ENCODE measurements at places on chromosomes 3 and 15.

- DNase-seq = no peak
Observed at GRCh38 chr15:38130740-38131498, 121.7 kb upstream of the SPRED1 start.

DNA sequence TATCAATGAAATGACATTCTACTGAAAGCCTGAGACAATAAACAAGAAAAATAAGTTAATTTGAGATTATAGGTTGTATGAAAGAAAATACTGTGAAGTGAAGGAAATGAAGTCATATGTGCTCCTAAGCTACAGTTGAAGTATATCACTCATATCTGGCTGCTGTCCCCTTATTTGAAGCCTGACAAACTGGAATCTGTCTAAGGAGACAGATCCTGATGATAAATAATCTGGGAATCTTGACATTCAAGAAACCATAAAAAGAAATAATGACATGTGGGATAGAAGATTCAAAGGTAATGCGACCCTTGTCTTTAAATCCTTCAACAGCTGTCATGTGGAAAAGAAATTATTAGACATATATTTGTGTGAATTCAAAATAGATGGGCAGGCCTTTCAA, 424.5 kb upstream of the LMCD1 start:
- no peak for DNase-seq

- DNase-seq = no peak
Observed at GRCh38 chr3:23422517-23422851, 219.4 kb downstream of the UBE2E2 start.

- no peak for DNase-seq
Observed at GRCh38 chr15:34079904-34080303, 21.8 kb downstream of the EMC7 start.

DNA sequence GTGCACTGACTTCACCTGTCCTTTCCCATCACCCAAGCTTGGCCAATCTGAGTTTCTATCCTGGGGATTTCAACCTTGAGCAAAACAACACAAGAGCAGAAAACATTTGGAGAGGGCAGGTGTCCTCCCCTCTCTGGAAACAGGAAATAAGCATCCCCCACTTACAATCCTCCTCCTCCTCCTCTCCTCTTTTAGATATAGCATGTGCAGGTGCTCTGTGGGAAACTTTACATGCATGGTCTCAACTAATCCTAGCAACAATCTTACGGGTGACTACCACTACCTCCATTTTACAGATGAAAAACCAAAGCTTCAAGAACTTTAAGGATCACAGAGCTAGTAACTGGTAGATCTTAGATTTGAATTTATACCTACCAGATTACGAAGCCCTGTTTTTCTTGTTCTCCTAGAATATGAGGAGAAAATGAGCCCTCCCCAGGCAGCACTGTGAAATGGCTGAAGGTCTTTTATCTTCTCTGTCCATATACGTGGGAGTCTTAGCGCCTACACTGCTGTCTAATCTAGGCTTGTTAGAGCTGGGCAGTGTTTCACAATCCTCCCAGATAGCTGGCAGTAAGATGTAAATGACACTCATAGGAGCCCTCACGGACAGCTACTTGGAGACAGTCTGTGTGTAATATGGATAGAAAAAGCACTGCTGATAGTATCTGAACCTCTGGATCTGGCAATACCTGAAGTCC, 301.2 kb upstream of the PROK2 start:
- DNase-seq = no peak

DNA sequence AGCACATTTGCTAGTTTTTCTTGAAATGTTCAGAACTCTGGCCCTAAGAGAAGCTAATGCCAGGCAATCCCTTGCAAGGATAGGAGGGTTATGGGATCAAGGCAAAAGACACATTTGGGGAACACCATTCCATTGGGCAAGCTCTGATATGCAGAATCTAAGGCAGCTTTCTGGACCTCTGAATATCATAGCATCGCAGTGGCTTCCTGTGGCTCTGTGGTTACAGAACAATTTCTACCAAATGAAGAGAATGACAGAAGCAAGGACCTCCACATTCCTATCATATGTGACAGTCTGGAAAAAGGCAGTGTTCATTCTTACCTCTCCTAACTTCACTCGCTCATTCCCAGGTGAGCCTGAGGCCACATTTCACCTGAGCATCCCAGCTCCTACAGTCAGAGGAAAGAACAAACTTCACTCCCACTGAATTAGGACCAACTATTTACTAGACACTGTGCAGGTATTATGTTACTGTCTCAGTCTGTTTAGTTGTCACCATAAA, 836.1 kb upstream of the CFAP20DC start:
- no peak for DNase-seq

- DNase-seq = peak; percentile 69
Observed at GRCh38 chr3:183385698-183386613, 42.5 kb downstream of the MCF2L2 start.

DNA sequence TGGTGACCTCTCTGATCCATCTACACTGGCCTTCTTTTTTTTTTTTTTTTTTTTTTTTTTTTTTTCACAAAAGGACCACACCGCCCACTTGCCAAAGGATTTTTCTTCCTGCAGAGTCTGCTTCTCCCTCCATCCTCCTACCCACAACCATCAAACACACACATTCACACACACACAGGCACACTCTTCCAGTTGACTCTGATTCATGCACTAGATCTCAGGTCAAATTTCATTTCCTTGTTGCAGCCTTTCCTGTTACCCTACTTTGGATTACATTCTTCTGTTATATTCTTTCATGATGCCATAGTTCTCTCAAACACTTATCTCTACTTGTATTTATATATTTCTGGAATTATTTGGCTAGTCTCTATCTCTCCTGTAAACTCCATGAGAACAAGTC, 133.9 kb downstream of the STAC start:
- no peak for DNase-seq

DNA sequence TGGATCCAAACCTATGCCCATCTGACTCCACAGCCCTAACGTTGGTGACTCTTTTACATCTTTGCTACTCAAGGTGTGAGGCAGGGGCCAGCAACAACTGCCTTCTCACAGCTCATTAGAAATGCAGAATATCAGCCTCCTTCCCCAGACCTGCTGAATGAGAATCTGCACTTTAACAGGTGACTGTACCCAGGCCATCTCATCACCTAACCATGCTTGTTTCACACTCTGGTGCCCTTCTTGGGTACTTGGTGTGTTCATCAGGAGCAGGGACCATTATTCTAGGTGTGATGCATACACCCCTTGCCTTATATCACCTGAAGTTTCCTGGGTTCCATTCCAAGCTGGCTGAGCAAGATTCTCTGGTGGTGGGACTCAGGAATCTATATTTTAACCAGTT, 196.3 kb upstream of the LMCD1 start:
- no peak for DNase-seq

DNA sequence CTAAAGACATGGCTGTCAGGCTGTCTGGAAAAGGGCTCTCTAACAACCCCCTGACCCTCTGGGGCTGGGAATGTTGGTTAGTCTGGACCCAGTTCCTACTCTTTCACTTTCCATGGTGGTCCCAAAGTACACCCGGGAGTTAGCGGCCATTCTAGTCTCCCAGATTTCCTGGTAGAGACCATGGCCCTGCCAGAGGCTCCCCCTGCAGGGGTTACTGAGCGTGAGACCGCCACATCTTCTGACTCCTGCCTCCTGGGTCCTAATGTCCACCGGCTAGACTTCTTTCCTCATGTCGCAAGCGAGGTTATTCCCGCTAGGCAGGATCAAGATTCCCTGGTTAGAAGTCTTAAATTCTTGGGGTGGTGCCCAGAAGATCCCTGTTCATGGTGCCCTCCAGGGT, 540.0 kb upstream of the ROBO1 start:
- DNase-seq = no peak

- DNase-seq = no peak
Observed at GRCh38 chr15:99721104-99721778, 12.0 kb downstream of the LYSMD4 start.

DNA sequence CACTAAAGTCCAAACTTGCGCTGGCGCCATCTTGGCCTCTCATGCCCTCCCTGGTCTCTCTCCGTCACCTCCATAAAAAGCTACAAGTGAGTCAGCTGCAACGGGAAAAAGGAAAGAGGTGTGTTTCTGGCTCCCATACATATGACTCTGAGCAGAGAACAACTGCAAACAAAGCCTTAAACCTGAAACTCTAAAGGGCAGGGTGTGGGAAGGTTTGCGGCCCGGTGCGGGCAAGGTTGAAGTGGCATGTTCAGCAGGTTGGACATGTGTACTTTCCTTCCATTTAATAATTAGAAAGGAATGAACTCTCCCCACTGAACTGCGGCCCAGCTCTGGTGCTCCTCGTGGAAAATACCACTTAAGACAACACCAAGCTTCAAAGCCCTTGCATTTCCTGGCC, 59.0 kb upstream of the PPARG start:
- no peak for DNase-seq

GRCh38 chr3:43542328-43543043, 79.3 kb downstream of the ANO10 start:
- no peak for DNase-seq

GRCh38 chr15:33584797-33585196, 274.0 kb downstream of the RYR3 start:
- no peak for DNase-seq

- no peak for DNase-seq
Observed at GRCh38 chr15:45523166-45523460, 558 bp upstream of the SLC30A4 start.

GRCh38 chr3:14824646-14825045, 5.9 kb downstream of the FGD5 start:
- DNase-seq = no peak

DNA sequence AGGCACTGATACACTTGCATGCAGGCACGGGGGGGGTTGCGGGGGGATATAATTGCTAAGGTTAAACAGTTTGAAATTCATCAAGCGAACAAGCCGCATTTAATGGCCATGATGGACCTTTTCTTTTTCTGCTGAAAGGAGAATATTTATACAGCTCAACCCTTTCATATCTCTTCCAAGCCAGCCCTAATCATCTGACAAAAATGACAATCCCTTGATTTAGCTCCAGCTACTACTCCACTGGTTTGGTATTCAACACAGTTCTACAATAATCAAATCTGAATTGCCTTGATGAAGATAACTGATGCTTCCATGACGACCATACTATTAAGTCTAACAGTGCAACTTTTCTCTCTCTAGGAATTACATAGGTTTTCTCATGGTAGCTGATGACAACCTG, 374.9 kb downstream of the PLCL2 start:
- no peak for DNase-seq

DNA sequence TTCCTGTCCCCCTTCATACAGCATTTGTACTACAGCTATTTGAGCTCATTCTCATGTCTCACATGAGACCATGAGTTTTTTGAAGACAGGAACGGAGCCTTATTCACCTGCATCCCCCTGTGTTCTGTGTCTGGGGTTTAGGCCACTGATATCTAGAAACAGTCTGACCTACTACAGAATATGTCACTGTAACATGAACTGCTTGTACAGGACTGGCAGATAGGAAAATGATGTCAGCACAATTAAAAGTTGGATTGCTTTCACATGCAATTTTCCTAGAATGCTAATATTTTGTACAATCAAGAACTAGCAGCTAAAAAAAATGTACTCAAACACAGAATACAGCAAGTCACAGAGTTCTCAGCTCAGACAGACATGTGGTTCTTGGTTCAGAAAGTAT, 90.8 kb upstream of the FGF12 start:
- DNase-seq = no peak

DNA sequence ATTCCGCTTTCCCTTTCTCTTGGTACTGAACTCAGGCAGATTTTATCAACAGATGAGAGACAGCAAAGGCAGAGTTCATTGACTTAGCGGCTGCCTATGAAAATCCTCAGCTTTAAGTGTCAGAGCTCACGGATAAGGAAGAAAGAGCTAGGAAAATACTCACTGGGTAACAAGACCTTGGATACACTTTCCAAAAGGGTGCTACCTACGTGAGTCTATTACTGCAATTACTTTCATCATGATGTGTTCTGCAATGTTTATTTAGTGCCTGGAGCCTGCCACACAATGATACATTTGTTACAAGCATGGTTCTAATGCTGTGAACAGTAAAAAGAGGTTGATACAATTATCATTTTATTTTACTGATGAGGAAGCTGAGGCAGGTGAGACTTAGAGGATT, 177.5 kb downstream of the GRM7 start:
- no peak for DNase-seq

DNA sequence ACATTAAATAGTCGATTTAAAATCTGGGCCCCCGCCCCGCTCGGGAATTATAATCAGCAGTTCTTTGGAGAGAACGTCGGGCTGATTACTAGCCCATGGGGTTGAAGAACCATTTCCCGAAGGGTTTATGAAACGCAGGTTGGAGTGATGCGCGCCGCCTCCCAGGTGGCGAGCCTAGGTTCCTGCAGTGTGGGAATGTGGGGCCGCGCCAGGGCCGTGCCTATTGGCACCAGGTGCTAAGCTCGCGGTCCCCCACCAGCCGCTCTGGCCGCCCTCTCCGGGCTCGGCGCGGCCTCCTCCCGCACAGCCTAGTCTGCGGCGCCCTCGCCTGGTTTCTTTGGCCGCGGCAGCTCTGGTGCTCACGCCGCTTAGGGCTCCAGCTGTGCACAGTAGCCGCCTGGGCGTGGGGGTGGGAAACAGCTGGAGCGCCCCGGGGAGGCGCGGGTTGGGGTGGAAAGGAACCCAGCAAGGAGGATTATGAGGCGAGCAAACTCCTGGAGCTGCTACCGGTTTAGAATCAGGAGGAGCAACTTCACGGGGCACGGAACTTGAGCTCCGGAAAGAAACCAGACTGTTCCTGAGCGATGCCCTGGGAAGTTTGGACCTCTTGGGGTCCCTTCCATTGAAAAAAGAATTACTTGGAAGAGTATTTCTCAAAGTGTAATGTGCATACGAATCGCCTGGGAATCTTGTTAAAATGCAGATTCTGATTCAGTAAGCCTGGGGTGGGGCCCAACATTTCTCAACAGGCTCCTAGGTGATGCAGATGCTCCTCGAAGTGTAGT, 5.6 kb upstream of the MECOM start:
- peak; percentile 22 for DNase-seq

GRCh38 chr3:149435996-149436885, 38.3 kb upstream of the TM4SF4 start:
- no peak for DNase-seq

DNA sequence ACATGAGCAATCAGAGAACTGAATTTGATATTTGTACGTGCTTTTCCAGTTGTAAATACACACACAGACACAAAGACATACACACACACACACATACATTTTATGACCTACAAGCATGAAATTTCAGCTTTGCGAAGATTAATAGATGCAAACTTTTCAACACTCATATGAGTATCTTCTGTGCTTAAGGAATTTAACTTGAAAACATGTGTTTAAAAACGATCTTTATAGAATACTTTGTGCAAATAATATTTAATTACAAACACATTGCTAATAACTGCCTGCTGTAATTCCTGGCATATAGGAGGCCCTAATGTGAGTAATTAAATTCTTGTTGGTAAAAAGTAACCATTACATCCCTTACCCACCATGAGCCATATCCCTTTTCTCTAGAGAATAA, 107.7 kb upstream of the PLSCR5 start:
- DNase-seq = no peak

Data from CD4-positive, alpha-beta T cell treated with Interleukin-12 subunit alpha and Interleukin-12 subunit beta, for 1 hour (primary cell).